ENCODE measurements at places on chromosomes 4 and X.

DNA sequence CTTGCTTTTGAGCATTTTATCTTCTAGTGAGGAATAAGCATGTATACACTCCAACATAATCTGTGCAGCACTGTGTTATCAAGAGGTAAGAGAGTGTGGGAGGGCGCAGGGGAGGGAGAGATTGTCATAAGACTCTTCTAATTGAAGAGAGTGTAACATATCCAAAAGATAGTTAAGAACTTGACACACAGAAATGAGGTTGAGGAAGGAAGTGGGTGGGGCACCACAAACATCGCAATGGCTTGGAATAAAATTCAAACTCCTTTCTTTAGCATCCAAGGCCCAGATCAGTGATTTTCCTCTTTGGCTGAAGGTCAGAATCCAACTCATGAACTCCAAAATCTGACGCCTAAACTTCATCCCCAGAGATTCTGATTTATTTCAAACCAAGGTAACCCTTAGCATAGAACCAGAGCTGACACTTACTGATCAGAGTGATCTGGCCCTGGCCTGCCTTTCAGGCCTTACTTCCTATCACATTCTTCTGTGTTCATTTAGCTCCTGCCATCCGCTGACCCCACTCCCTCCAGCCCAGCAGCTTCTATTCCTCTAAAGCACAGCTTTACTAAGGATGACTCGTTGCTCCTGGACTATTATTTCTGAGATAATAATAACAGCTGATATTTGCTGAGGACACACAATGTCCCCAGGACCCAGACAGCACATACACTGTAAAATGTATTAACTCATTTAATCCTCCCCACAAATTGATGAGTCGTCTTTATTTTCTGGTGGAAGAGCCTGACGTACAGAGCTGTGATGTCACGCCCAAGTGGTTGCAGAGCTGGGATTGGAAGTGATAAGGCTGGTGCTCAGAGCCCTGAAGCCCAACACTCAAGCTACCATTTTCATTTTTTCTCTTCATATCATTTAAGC is 10.6 kb upstream of the CTSO start:
- DNase-seq, result no peak

DNA sequence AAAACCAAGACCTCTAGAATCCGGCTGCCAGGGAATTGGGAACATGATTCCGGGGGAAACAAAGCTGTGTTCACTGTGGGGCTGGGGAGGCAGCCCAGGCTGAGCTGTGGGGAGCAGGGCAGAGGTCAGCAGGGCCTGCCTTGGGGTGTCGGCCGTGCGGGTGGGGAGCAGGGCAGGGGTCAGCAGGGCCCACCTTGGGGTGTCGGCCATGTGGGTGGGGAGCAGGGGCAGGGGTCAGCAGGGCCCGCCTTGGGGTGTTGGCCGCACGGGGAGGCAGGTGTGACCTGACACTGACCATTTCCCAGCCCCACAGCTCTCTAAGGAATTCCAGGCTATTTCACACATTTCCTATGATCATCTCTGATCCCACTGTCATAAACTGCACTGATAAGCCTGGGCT is 45.6 kb upstream of the CPLX1 start:
- no peak for DNase-seq

- no peak for DNase-seq
Observed at GRCh38 chrX:107626481-107626880, 1.8 kb upstream of the PRPS1 start.

DNA sequence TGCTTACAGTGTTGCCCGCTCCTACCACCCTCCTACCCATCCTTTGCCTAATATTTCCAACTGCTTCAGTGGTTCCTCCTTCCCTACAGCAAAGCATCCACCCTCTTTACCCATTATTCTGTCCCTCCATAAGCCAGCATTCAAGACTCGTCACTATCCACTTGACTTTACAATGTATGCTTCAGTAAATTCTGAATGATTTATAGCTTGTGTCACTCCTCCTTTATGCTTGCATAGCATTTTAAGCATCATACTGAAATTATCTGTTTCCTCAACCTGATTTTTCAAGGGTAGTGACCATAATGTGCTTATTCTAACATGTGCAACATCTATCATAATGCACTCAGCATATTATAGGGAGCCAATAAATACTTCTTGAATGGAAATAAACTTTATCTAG is 365.5 kb downstream of the RAB28 start:
- DNase-seq, result no peak

- peak; percentile 56 for DNase-seq
Observed at GRCh38 chrX:10017872-10018271, 50.7 kb downstream of the CLDN34 start.

GRCh38 chr4:136935305-136935704 is 597.0 kb downstream of the PCDH18 start:
- no peak for DNase-seq

- DNase-seq, result peak; percentile 28
Observed at GRCh38 chr4:4590546-4590945, 48.7 kb upstream of the STX18 start.

GRCh38 chr4:181432335-181432734 is 810.9 kb upstream of the TENM3 start:
- no peak for DNase-seq

DNA sequence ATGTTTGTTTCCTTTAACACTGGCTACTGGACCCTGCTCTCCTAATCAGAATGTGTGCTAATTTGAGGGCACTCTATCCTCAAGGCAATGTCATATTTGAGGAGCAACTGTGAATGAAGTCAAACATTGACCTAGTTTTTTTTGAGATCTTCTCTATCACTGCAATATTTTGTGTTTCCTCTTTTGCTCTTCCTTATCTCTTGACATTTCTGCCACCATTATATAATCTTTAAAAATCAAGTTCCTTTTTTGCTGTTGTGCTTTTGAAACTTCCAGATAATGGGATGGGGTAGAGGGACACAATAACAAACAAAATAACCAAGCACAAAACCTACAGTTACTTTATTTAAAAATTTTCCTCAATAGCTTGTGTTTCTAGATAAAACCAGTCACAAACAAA is 7.4 kb upstream of the WDFY3 start:
- DNase-seq, result no peak

DNA sequence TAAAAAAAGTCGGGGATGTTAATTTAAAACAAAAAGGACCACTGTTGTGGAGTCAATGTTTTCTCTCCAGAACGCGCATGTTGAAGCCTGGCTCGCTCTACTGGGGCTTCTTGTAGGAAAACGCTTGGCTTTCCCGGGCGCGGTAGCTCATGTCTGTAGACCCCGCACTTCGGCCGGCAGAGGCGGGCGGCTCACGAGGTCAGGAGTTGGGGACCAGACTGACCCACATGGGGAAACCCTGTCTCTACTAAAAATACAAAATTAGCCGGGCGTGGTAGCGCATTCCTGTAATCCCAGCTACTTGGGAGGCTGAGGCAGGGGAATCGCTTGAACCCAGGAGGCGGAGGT is 15.6 kb downstream of the NELFA start:
- DNase-seq, result no peak

DNA sequence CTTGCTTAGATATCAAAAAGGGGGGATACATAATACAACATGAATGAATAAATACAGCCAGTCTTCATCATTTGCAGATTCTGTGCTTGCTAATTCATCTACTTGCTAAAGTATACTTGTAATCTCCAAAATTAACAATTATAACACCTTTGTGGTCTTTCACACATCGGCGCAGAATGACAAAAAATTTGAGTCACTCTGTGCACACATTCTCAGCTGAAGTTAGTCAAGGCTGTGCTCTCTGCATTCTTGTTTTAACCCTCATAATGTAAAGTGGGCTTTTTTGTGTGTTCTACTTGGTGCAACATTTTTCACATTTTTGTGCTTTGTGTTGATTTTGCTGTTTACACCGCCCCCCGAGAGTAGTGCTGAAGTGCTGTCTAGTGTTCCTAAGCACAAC is 65.8 kb upstream of the GPRIN3 start:
- DNase-seq, result no peak

DNA sequence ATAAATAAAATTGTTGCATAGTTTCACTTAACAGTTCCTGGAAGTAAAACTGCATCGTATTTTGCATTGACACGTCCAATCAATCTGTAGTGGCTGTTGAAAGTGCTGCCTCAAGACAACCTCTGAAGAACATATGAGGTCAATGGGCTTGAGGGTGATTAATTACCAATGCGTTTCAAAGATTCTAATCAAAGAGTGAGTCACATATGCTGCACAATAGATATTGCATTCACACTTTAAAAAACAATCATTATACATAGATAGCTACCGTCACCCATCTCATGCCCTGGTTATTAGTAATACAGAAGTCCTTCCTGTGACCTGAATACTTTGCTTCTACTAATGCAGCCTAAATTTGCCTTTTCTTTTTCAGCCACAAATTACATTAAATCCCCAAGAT is 743.3 kb upstream of the SLIT2 start:
- DNase-seq, result peak; percentile 63

DNA sequence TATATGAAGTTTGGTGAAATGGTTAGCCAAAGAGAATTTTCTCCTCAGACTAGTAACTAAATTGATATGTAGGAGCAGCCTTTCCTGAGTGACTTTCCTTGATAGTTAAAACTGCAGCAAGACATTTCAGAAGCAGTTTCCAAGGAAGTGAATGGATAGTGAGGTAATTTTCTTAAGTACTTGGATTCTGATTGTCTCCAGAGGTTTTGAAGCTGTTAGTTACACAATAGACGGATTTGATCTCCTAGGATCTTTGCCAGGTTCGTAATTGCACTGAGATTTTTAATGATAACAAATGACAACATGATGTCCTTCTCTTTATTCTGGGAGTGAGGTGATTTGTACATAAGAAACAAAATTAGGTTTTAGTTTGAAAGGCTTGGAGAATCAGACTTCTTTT is 29.2 kb downstream of the PRRG1 start:
- peak; percentile 51 for DNase-seq

DNA sequence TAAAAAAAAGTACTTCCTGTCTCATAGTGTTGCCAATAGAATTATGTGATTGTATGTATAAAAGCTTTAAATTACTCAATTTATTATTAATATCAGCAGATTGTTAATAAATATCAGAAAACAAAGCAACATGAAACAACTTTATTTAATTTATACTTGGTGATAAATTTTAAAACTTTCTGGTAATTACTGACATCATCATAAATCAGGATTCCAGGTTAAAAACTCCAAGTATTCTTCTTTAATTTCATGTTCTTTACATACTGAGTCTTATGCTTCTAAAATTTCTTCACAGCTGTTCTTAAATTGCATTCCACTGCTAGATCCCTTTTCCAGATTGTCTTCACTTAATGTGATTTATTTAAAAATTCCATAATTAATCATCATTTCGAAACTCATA is 1224.5 kb downstream of the PCDH18 start:
- no peak for DNase-seq

GRCh38 chr4:156619154-156619934 is 352.3 kb downstream of the PDGFC start:
- DNase-seq, result peak; percentile 56

DNA sequence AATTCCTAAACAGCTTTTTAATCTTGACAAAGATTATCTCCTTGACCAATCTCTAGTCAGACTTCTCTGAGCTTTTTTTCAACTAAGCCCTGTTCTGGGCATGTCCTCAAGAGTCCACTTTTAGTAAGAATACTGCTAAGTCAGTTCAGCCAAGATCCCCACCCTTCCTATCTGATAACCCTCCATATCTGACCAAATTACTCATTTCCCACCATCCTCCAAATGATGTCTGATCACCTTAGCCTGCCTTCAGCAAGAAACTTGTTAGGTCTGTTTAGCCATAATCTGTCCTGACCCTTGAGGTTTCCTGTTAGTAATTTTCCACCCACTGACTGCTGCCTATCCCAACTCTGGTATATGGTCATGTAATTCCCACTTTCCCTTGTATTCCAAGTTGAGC is 65.2 kb downstream of the FAM13A start:
- no peak for DNase-seq

DNA sequence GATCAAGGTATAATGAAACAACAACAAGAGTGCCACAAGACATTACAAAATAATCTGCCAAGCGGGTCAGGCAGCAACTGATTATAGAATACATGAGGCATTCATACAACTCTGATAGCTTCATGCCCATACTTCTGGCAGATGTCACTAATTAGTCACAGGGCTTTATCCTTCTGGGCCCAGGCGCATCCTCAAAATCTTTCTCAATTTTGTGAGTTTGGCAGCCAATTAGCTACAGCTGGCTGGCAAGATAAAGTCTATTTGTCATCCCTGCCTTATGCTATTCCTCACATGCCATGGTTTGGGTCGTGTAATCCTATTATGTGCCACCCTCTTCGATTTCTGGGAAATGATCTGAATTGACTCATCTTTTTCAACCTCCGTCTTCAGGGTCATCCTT is 254.3 kb downstream of the PACRGL start:
- DNase-seq, result no peak

- DNase-seq, result no peak
Observed at GRCh38 chr4:78323439-78323838, 228.1 kb upstream of the ANXA3 start.

DNA sequence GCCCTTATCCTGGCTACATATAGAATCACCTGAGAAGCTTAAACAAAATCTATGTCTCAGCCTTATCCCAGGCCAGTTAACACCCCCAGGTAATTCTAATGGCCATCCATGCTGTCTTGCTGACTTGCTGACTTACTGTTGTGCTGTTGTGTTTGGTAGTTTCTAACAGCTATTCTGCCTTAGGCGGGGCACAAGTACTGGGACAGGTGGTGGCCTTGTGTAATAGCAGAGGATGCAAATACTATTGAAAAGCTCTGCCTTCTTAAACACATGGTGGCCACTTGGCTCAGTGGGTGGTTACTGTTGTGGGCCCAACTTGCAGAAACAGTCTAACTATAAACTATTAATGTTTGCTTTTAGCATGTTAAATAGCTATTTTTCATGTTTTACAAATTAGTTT is 56.2 kb downstream of the CDS1 start:
- no peak for DNase-seq

DNA sequence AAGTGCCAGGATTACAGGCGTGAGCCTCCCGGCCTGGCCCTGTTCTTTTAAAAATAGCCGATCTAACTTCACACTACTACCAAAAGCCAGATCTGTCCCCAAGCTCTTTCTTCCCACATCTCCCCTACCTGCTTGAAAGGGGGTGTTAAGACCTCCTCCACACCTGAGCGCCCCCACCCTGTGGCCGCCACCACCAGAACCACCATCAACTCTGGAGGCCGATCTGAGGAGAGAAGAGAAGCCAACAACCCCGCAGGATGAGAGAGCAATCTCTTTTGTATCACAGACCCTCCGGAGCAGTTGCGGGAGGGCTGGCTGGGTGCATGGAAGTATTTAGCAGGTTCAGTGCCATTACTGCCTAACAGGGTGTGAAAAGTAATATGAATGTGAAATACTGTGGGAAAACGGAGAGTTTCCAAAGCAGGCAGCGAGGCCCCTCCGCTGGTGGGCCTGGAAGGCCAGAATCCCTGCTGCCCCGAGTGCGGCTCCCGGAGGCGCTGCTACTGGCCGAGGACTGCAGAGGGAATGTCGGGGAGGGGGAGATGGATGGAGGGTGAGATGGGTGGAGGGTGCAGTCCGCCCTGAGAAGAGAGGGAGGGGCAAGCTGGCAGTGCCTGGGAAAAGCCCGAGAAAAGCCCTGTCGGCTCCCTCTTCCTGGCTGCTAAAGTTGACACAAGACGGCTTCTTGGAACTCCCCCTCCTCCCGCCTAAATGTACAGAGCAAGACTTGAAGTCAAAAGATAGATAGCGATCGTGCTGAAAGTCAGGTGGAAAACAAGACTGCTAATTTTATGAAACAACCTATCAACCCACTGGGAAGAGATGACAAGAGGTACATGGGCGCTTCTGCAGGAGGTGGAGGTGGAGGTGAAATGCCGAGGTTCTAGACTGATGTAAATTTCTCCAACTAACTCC is 22.3 kb downstream of the HAND2 start:
- no peak for DNase-seq
